ENCODE measurements at places on chromosomes 1 and 21. TPM values are rescaled to one million over a fixed set of nuclear protein-coding genes. Genes with fewer than 3 reads are reported as not detected.

Gene POU3F1
- 2.8 TPM for total RNA-seq

Gene ELF3
- 1,345 TPM for total RNA-seq

Gene ATP1A2
- 41.2 TPM for total RNA-seq

Gene ERICH3
- total RNA-seq = not detected

Gene ETV3L
- total RNA-seq = not detected

Gene GJA4
- total RNA-seq = 8.9 TPM

Gene VWA5B1
- 41.9 TPM for total RNA-seq

Gene ZNF684
- total RNA-seq = 2.3 TPM

Gene LRRN2
- total RNA-seq = 2.1 TPM

Gene CD1E
- 0.52 TPM for total RNA-seq

Gene THEMIS2
- total RNA-seq = 10.7 TPM

Gene OR10Z1
- total RNA-seq = not detected

Gene UBASH3A
- 1.4 TPM for total RNA-seq

Gene RXFP4
- not detected for total RNA-seq
